Calu3 (cell line): ENCODE measurements at places on chromosomes 13 and 19. TPM values are rescaled to one million over a fixed set of nuclear protein-coding genes. Genes with fewer than 3 reads are reported as not detected.
A peak's percentile ranks its signal among the peaks of the same experiment; 100 is the strongest.

The KLK4 gene
- not detected in 2 replicates for total RNA-seq

The CEACAM16 gene
- total RNA-seq: 0.38 TPM in 1 of 2 replicates, not detected in the other

The MEIOSIN gene
- total RNA-seq: not detected in 2 replicates

The DHDH gene
- total RNA-seq: 2.1 and 5.3 TPM in 2 replicates

The SIGLEC10 gene
- total RNA-seq: not detected in 2 replicates

The ZNF136 gene
- total RNA-seq: 4.3 and 4.9 TPM in 2 replicates

- no peaks in the 10 kb centered on the region for H3K27me3 ChIP-seq
- H3K36me3 ChIP-seq: peaks cover 21% of the 10 kb centered on the region
- DNase-seq: no peak
- peaks cover 9% of the 10 kb centered on the region for H3K4me1 ChIP-seq
- no peak overlapping the region for H3K27ac ChIP-seq
These were observed 2.2 kb downstream of the DCUN1D2 start for GRCh38 chr13:113488283-113488682.

- no peaks in the 10 kb centered on the region for H3K27me3 ChIP-seq
- H3K27ac ChIP-seq: peak overlapping the region; percentile 17
- peaks cover 26% of the 10 kb centered on the region for H3K4me1 ChIP-seq
These were observed 21.1 kb upstream of the FBXO27 start for GRCh38 chr19:39053276-39054090.

DNA sequence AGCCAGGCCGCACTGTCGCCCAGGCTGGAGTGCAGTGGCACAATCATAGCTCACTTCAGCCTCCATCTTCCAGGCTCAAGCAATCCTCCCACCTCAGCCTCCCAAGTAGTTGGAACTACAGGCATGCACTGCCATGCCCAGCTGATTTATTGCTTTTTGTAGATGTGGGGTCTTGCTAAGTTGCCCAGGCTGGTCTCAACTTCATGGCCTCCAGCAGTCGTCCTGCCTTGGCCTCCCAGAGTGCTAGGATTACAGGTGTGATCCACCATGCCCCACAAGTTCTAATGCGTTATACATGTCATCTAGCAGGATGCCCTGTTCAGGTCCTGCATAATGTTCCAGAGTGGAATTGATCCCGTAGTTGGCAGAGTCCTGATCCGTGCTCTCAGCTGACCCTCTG is 4.6 kb downstream of the C19orf53 start:
- H3K27ac ChIP-seq: no peak overlapping the region
- peaks cover 25% of the 10 kb centered on the region for H3K36me3 ChIP-seq

- peaks cover 45% of the 10 kb centered on the region for H3K36me3 ChIP-seq
- H3K27me3 ChIP-seq: no peaks in the 10 kb centered on the region
- DNase-seq: no peak
These were observed 4.5 kb downstream of the GPR108 start for GRCh38 chr19:6732803-6733337.

GRCh38 chr13:80814541-80814940 is 473.6 kb upstream of the SPRY2 start:
- H3K27me3 ChIP-seq: no peaks in the 10 kb centered on the region
- H3K27ac ChIP-seq: no peak overlapping the region
- DNase-seq: no peak
- no peak overlapping the region for H3K4me3 ChIP-seq
- no peaks in the 10 kb centered on the region for H3K36me3 ChIP-seq
- H3K4me1 ChIP-seq: no peaks in the 10 kb centered on the region

- peak; percentile 91 for DNase-seq
- peaks cover 73% of the 10 kb centered on the region for H3K27me3 ChIP-seq
These were observed 1.1 kb upstream of the MYBPC2 start for GRCh38 chr19:50431343-50432220.

DNA sequence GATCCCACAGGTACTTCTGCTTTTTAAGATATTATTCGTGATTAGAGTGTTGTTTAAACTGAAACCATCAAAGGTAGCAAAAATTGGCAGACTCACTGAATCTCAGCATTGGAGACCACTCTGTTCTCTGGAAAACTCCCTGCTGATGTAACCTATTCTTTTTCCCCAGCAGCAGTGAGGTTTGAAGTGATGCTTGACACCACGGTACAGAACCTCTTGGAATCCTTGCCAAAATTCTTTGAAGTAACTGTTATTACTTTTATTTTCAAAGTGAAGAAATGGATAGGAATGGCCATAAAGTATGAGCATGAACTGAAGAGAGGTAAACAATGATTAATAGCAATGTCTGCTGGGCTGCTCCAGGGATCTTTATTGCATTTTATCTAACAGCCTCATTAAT is 66.4 kb upstream of the KL start:
- no peaks in the 10 kb centered on the region for H3K4me1 ChIP-seq
- no peak overlapping the region for H3K4me3 ChIP-seq
- H3K36me3 ChIP-seq: no peaks in the 10 kb centered on the region

DNA sequence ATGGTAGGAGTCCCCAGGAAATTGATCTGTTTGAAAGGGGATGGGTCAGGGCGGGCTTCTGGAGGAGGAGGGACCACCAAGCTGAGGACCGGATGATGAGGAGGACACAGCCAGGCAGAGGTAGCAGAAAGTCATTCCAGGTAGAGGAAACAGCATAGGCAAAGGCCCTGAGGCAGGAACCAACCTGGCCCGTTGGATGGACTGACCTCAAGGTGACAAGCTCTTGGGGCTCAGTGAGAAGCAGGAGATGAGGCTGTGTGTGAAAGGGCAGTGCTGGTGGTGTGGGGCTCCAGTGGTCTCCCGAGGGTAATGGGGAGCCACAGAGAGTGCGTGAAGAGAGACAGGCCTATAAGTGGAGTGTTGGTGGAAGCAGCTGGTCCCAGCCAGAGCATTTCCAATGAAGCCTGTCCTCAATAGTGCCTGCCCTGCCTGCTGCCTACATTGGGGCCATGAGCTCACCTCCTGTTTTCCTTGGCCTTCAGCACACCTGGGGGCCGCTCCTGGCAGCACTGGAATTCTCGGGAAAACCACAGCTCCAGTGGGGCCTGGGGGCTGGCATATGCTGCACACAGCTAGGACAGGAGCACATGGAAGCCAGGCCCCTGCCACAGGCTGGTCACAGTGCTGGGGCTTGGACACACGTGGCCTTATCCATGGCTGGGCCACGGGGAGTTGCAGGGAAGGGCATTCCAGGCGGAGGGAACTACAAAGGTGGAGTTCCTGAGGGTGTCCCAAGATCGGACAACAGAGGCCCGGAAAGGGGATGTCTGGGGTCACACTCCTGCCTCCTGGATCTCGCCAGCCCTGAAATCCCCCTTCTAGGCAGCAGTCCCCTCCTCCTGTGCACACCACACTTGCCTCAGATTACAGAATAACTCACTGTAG is 2.3 kb upstream of the COMP start:
- peaks cover 58% of the 10 kb centered on the region for H3K27me3 ChIP-seq
- no peak overlapping the region for H3K4me3 ChIP-seq
- H3K4me1 ChIP-seq: peaks cover 18% of the 10 kb centered on the region
- H3K36me3 ChIP-seq: no peaks in the 10 kb centered on the region
- no peak overlapping the region for H3K27ac ChIP-seq

- H3K4me1 ChIP-seq: peaks cover 7% of the 10 kb centered on the region
- no peak for DNase-seq
- H3K4me3 ChIP-seq: peak overlapping the region; percentile 95
These were observed 595 bp downstream of the XAB2 start for GRCh38 chr19:7628589-7629311.
